ENCODE measurements at places on chromosomes 13 and 19.

- DNase-seq = no peak
These were observed 24.6 kb upstream of the OVOL3 start for GRCh38 chr19:36086326-36086725.

DNA sequence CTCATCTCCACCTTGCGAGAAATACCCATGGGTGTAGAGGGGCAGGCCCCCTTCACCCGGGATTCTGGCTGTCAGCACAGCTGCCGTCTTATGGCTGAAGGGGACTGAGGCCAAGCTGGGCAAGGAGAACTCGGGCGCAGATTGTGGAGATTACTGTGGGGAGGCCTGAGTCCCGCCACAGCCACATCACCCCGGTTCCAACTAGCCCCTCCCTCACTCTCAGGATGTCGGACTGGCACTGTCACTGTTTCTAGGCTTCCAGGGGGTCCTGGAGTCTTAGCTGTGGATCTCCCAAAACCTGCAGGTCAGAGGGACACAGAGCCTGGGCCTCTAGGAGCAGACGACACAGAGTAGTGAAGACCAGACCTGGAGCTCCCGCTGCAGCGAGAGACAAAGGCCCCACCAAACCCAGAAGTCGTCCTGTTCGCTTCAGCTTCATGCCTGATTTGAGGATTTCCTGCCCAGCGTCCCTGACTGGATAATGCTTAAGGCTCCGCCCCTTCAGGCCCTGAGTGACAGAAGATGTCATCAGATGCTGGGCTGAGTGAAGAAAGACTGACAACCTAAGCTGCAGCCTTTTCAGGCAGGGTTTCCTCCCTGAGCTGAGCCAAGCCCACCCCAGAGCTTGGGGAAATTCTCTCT is 55.8 kb downstream of the ZNF93 start:
- no peak for DNase-seq

DNA sequence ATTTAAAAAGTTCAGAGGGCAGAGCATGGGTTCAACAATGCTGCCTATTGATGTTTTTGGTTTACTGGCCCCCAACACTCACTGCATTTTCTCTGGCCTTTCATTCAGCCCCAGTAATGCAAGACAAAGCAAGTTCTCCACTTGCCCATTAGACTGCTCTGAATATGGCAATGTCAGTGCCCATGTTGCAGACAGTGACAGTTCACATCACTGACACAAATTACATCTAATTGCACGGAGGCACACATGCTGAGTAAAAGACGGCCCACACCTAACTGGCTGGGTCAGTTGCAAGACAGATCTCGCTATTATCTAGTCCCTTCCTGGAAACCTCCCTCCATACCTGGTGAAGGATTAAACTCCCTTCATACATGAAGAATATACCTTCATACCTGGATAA is 54.0 kb downstream of the ENOX1 start:
- DNase-seq = no peak

DNA sequence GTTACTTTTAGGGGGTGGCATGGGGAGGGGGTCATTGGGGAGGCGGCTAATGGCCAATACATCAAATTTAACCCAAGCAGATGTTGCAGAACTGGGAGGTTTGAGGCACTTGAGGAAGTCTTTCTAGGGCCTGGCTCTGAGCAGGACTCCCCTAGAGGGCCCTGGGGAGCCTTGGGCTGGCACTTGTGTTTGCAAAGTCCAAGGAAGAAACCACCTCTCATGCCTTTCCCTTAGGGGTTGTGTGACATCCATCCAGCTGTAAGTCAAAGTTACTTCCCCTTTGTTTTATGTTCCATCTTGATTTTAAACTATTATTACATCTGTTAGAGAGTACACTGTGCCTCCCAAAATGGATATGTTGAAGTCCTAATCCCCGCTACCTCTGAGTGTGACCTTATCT is 159.9 kb downstream of the KATNAL1 start:
- no peak for DNase-seq

- no peak for DNase-seq
These were observed 626.1 kb upstream of the SLITRK6 start for GRCh38 chr13:86425170-86425815.

GRCh38 chr13:45863709-45864590 is 12.4 kb upstream of the SIAH3 start:
- DNase-seq = no peak

DNA sequence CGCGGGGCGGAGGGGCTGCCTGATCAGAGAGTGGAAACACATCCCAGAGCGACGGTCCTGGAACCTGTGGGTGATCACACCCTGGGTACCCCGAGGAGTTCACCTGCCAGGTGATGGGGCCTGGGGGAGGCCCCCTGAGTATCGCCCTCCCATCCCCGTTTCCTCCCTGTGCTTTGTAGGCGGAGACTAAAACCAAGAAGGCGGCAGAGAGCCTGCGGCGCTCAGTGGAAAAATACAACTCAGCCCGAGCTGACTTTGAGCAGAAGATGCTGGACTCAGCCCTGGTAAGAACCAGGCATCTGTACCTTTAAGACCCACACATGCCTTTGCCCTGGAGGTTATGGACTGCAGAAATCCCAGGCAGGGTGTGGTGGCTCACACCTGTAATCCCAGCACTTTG is 19.3 kb downstream of the FCHO1 start:
- no peak for DNase-seq

GRCh38 chr19:32456406-32456805 is 50.8 kb downstream of the DPY19L3 start:
- DNase-seq = no peak

DNA sequence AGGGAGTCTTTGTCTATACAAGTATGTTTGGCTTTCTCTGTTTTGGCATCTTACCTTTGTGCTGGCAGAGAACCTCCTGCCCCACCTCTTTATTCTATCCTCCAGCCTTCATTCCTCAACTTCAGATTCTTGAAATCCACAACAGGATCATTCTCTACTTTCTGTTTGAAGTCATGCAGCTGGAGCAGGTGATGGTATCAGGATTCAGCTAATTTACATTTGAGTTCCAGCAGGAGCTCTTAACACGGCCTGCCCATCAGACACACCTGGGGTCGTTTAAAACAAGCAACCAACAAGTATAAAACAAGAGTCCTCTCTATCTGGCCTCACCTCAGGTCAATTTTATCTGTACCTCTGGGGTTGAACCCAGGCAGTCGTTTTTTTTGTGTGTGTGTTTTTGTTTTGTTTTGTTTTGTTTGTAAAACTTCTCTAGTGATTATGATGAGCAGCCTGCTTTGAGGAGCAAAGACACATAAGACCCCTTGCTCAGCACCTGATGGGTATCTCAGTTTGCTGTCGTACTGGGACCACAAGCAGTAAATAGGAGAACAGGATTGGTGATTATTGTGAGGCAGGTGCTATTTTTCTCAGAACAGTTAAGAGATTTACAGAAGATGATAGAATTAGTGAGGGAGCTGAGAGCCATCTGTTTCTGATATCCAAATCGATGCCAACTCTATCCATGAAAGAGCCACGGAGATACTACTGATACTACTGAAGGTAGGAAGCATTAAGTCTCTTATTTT is 78.4 kb downstream of the GPC6 start:
- DNase-seq = no peak

- no peak for DNase-seq
These were observed 41.3 kb upstream of the SCEL start for GRCh38 chr13:77494226-77494625.

GRCh38 chr19:56079609-56080008 is 41.5 kb downstream of the ZNF787 start:
- no peak for DNase-seq

GRCh38 chr19:40611096-40611495 is 9.9 kb downstream of the LTBP4 start:
- DNase-seq = no peak

- no peak for DNase-seq
These were observed 785.4 kb downstream of the UQCRFS1 start for GRCh38 chr19:28427376-28428083.

DNA sequence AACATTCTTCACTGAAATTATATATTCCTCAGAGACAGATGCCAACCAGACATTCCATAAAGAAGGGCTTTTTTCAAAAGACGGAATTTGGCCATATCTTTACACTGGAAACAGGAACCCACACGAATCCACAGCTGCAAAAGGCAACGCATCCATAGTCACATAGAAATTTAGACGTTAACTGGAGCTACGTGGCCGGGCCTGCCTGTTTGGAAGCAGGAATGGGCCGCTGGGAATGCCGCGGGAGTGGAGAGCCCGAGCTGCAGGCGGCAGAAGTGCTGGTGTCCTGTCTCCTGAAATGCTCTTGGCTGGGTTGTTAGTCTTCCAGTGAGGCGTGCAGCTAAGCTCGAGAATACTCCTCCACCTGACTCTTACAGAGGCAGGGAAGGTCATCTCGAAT is 122.2 kb downstream of the KL start:
- DNase-seq = no peak

DNA sequence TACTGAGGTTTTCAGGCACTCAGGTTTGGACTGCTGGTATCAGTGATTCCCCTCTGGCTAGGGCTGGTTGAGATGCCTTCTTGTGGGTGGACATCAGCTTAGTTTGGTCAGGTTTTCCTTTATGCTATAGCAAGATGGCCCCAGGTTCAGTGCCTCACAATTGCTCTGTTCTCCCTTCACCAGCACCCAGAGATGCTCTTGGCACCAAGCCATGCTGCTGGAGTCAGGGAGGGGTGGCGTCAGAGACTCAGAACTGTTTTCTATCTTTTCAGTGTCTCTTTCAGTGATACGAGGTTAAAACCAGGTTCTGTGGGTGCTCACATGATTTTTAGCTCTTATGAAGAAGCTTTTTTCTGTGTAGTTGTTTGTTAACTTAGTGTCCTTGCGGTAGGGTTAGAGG is 96.9 kb downstream of the NBEA start:
- DNase-seq = no peak

DNA sequence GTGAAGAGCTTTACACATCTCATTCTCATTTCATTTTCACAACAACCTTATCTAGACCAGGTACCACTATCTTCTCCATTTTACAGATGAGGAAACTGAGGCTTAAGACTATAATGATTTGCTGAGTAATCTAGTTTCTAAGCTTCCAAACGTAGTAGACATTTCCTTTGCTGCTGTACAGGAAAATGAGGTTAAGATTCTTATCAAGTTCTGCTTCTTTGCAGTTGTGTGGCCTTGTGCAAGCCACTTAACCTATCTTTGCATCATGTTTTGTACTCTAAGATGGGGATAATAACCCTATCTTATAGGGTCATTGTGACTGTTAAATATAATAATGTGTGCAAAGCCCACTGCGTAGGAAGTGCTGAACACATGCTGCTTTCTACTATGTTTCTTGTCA is 307.9 kb downstream of the HS6ST3 start:
- no peak for DNase-seq

GRCh38 chr13:27001705-27002104 is 169.9 kb downstream of the USP12 start:
- no peak for DNase-seq

DNA sequence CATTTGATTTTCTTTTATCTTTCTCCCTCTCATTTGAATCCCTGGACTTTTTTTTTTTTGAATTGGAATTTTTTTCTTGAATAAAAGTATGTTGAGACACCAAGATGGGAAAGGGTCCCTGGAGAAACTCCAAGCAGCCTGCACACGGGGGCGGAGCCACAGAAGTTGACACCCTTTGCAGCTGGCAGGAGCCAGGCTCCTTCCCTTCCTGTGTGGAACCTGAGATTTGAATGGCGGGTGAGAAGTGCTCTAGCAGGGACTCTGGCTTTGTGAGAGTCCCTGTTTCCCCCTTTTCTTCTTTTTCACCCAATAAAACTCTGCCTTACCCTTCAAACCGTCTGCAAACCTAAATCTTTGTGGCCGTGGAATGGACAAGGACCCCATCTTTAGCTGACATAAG is 1381.0 kb upstream of the MIR17HG start:
- DNase-seq = no peak

GRCh38 chr13:53005626-53006025 is 23.0 kb upstream of the OLFM4 start:
- no peak for DNase-seq

DNA sequence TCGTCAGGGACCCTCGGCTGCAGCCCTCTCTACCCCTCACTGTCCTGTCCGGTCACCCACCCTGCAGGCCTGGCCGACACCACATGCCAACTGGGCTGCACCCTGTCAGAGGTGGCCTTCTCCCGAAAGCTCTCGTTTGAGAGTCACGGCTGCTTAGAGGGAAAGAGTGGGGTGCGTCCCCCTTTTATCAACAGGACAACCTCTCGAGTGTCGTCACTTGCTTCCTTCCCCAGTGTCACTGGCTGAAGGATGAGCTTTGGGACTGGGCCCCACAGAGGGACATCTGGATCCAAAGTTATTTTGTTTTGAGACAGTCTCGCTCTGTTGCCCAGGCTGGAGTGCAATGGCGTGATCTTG is 28.5 kb downstream of the MAP2K2 start:
- no peak for DNase-seq

DNA sequence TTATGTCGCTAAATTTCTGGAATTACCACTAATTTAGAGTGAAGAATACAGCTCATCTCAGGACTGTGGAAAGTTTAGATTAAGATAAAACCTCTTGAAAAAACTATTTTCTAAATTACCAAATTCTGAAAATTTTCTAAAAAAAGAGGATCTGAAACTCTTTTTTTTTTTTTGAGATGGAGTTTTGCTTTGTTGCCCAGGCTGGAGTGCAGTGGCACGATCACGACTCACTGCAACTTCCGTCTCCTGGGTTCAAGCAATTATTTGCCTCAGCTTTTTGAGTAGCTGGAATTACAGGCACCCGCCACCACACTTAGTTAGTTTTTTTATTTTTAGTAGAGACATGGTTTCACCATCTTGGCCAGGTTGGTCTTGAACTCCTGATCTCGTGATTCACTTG is 16.6 kb upstream of the ZNF253 start:
- DNase-seq = no peak

- no peak for DNase-seq
These were observed 89.3 kb downstream of the DIAPH3 start for GRCh38 chr13:60074397-60074796.

DNA sequence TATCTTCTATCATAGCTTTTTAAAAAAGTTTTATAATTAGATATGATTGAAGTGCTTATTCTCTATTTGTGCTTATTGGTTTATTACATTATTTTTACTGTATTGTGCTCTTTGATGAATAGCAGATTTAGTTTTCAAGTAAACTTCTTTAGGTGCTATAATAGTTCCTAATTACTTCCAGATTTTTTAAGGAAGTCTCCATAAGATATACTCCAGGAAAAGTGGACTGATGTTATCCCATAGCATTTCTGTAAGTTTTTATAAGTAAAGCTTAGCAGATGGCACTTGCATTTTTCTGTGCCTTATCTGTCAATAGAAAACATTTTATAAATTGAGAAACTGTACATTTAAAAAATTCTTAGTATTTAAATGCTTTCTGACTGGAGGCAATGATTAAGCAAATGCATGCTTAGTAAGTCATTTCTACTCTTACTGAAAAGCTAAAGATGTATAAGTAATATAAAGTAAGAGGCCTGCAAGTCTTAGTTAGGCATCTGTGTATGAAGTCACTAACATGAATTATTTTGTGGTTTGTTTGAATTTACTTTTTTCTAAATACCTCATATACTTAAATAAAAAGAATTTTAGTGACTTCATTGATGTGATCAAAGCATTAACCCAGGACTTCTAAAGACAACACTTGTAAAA is 182.8 kb downstream of the MAB21L1 start:
- no peak for DNase-seq

GRCh38 chr13:46773541-46773940 is 23.4 kb downstream of the ESD start:
- no peak for DNase-seq

GRCh38 chr13:52187029-52187423 is 27.6 kb upstream of the NEK3 start:
- DNase-seq = no peak
